ENCODE measurements at places on chromosomes 1 and 21.

DNA sequence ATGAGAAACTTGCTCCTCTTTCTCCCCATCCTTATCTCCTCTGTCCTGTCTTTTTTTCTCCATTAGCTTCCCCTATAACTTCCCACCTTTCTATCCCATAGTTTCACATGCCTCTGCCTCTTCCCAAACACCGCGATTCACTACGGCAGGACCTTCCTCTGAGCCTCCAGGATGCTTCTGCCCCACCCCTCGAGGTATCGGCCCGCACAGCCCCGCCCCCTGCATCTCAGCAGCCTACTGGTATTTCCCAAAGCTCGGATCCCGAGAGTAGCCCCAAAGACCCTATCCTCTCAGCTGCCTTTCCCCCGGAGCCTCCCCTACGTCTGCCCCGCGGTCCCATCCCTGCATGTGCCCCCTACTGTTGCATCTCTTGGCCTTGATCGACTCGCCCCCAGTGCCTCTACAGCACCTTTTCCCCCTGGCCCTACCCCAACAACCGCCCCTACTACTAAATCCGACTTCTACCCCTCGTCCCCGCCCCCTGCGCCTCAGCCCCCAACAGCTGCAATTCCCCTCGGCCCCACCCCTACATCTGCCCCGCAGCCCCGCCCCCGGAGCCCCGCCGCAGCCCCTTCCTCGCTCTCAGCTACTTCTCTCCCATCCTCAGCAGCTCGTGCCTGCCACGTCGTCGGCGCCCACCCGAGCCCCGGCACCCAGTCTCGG is 512 bp downstream of the PIAS3 start:
- DNase-seq, result peak; percentile 57

DNA sequence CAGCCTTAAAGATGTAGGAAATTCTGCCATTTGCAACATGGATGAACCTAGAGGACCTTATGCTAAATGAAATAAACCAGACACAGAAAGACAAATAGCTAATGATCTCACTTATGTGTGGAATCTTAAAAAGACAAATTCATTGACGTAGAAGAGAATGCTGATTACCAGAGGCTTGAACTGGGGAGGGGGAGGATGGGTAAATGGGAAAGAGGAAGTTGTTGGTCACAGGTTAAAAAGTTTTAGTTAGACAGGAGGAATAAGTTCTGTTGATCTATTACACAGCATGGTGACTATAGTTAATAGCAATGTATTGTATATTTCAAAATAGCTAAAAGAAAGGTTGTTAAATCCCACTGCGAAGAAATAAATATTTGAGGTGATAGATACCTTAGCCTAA is 62.8 kb downstream of the PKN2 start:
- no peak for DNase-seq

DNA sequence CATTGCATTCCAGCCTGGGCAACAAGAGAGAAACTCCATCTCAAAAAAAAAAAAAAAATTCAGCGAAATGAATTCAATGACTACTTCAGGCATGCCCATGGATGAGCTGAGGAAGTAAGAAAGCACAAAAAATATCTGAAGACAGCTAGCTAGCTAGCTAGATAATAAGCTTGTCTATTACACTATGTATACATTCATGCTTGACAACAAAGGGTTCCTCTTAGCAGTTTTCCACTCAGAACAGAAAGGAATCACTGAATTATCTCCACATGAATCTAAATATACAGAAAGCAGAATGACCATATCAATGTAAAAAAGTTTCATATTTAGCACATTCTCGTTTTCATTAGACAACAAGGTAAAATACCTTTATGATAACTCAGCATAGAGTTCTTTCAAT is 32.1 kb downstream of the USP48 start:
- no peak for DNase-seq

DNA sequence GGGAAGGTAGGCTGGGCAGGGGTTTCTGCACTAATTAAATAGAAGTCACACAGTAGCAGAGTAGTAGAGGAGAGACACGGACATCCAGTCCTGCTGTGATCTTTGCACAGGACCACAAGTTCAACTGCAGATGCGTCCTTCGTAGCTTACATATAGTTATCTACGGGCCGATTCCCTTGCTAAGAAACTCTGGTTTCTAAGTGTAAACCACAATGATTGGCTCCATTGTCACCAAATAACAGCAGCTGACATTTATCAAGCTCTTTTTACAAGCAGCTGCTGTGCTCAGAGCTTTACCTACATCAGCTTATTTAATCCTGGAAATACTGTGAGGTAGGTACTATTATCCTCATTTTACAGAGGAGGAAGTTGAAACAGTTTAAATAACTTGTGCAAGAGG is 3.1 kb downstream of the SLC45A3 start:
- DNase-seq, result no peak

- peak; percentile 96 for DNase-seq
These were observed 35.4 kb downstream of the RSPH1 start for GRCh38 chr21:42460391-42461184.

- peak; percentile 9 for DNase-seq
These were observed 605.3 kb downstream of the KCNT2 start for GRCh38 chr1:196002906-196003305.

- DNase-seq, result no peak
These were observed 7.0 kb downstream of the MRPL9 start for GRCh38 chr1:151756291-151756690.

GRCh38 chr1:76593618-76594017 is 273.7 kb upstream of the ST6GALNAC5 start:
- DNase-seq, result peak; percentile 28

- DNase-seq, result no peak
These were observed 49.8 kb upstream of the FBXO28 start for GRCh38 chr1:224064150-224064549.

Measured in SW480 (cell line).